ENCODE measurements at places on chromosomes 5 and 9.

- DNase-seq = no peak
Observed at GRCh38 chr5:61910771-61911170, 395.2 kb upstream of the KIF2A start.

DNA sequence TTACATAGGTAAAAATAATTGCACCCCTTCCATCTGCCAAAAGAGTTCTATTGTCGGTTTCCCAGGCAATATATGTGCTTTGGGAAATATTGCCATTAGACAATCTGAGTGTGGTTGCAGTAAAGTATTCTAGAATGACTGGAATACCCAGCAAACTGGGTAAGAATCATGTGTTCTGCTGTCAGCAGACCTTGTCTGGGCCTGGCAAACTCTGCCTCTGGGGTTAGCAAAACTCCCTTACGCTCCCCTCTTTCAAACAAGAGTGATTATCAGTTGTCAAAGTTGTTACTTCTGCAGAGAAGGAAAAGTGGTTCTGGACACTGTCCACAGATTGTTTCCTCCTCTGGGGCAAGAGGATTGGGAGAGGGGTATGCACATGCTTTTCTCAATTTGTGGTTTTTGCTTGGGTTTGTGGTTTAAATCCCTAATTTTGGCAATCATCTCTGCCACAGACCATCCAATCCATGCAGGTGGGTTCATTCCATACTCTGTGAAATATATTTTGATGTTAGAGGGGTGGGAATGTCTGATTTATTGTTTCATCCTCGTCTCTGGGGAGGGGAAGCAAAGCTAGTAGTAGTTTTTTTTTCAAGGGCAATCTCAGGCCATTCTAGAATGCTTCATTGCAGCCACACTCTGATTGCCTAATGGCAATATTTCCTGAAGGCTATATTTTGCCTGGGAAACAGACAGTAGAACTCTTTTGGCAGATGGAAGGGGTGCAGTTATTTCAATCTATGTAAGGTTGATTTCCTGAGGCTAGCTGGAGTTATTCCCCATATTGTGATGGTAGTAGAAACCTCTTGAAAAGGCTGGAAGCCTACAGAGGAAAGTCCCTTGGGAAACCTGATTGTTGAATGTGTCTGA, 24.0 kb upstream of the TNFSF15 start:
- no peak for DNase-seq

DNA sequence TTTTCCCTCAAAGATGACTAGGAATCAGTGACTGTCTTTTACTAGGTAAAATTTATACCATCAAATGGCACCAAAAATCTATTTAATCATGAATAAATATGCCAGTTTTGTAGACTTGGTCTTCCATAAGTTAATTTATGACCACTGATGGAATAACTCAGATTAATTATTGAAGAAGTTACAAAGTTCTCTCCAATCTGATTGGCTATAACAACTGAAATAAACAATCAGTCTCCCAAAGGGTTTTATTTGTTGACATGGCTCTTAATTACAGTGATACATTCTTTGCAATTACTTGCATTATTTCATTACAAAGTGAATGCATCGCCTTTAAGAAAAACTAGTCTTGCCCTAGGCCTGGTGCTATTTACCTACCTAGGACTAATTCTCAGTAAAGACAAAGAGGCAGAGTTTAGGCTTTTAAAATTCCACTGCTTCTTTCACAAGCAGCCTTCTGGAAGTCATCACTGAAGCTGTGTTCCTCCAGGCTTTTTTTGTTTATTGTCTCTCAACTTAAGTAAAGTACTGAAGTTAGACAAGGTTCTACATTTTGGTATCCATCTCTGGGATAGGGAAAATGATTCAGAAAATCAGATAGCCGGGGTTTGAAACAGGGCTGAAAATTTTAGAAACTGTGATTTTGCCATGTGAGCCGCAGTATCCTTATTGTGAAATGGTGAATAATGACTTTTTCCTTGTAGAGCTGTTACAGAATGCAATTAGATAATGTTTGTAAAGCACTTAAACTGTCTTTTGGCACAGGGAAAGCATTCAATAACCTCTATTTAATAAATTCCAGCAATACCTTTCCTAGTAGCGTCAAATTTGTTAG, 2.5 kb downstream of the STOM start:
- no peak for DNase-seq

DNA sequence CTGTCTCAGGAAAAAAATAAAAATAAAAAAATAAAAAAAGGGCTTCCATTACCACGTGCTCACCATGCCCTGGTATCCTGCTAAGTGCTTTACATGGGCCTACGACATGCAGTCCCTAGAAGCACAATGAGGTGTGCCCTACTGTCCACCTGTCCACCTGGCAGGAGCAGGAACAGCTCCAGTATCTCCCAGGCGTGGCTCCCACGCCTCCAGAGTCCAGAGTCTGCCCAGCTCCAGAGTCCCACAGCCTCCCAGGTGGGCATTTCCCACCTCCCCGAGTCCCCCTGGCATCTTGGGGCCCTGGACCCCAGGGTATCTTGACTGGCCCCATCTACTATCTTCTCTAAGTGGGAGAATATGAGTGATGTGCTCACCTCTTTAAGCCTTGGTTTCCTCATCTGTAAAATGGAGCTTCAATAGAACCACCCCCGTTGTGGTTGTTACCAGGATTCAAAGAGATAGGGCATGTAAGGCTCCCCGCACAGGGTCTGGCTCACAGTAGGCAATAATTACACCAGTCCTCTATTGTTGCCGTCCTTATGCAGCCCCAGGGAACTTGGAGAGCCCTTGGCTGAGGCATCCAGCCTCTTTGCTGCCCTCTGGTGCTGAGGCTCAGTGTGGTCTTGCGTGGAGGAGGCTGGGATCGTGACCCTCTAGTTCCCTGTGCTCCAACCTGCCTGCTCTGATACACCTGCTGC, 8.9 kb downstream of the CXCL14 start:
- DNase-seq = no peak

DNA sequence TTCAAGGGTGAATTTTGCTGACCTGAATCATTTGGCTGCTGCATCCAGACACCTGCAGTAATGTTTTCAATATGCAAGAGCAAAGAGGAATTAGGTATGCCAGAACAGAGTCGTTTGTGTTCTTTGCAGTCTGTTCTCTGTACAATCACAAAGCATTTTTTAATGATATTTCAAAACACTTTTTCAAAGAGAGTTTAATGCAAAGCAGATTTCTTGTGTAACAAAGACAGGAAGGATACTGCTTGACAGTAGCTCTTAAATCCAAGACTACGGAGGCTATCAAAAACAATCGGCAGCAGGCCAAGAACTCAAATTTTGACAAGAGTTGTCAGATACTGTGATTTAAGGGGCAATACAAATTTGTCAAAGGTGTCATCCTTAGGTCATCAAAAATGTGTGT, 341.9 kb downstream of the GADD45G start:
- no peak for DNase-seq

DNA sequence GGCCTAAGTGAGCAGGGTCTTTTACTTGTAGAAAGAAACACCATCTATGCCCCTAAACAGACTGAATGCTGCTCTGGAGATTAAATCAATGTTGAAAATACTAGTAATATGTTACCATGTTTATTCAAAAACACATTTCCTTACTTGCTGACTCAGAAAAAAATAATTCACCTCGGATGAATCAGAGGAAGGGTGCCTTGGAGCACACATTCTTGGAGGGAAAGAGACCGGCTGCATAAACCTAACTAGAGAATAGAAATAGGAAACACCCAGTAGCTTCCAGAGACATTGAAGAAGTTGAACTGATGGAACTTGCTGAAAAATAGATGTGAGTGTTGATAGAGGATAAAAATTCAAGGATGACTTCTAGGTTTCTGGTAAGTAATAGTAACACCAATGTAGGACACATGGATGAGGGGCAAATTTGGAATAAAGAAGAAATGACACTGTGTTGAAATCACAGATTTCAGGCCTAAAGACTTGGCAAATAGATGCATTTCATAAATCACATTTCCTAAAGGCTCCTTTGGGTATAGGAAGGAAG, 76.9 kb upstream of the MINAR2 start:
- DNase-seq = no peak

DNA sequence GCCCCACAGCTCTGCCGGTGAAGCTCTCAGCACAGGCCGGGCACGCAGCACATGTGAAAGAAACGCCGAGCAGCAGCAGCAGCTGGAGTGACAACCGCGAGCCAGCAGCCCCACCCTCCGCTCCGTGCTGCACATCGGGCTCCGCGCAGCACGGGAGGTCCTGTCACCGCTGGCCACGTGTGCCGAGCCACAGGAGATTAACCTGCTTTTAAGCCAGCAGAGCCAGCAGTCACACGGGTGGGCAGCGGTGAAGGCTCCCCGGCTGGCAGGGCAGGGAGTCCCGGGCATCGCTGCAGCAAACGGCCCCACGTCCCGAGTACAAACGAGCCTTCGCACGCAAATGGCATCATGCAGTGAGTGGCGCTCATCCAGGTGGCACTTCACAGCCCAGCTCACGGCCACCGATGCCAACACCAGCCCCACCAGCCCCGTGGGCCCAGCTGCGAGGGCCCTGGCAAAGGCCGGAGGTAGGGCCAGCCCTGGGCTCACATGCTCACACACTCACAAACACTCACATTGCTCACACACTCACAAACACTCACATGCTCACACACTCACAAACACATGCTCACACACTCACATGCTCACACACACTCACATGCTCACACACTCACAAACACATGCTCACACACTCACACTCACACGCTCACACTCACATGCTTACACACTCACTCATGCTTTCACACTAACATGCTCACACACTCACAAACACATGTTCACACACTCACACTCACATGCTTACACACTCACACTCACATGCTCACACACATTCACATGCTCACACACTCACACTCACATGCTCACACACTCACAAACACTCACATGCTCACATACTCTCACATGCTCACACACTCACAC, 11.1 kb downstream of the CCDC187 start:
- DNase-seq = no peak

DNA sequence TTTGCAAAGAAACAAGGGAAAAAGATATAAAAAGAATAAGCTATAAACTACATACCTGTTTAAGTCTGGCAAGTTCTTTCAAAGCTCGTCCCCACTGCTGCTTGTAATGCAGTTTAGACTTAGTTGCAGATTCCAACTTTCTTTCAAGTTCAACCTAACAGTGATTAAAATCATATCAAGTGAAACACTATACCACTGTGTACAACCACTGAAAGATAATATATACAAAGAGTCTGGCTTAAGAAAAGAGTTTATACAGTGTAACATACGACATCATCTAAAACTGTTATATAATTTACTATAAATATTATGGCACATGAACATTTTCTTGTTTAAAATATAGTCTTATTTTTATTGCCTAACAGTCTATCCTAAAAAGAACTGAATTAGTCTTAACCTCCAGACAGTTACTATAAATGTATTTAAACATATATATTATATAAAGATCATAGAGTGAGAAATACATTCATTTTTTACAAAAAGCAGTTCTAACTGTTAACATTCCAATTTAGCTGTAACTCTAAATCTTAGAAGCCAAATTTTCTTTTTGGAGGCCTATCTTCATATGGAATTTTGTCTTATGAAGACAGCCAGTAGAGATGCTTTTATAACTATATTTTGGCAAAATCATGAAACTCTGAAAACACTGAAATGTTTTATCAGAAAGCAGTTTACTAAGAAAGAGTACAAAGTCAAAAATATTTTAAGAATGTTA, 58.6 kb downstream of the CEP120 start:
- no peak for DNase-seq
